ENCODE measurements at places on chromosomes 4 and X.

- DNase-seq: no peak
These were observed 172.5 kb downstream of the ANK2 start for GRCh38 chr4:113221990-113222389.

- peak; percentile 41 for DNase-seq
These were observed 656.9 kb upstream of the CPEB2 start for GRCh38 chr4:14345356-14345775.

- no peak for DNase-seq
These were observed 188.0 kb upstream of the RBPJ start for GRCh38 chr4:26132858-26133257.

DNA sequence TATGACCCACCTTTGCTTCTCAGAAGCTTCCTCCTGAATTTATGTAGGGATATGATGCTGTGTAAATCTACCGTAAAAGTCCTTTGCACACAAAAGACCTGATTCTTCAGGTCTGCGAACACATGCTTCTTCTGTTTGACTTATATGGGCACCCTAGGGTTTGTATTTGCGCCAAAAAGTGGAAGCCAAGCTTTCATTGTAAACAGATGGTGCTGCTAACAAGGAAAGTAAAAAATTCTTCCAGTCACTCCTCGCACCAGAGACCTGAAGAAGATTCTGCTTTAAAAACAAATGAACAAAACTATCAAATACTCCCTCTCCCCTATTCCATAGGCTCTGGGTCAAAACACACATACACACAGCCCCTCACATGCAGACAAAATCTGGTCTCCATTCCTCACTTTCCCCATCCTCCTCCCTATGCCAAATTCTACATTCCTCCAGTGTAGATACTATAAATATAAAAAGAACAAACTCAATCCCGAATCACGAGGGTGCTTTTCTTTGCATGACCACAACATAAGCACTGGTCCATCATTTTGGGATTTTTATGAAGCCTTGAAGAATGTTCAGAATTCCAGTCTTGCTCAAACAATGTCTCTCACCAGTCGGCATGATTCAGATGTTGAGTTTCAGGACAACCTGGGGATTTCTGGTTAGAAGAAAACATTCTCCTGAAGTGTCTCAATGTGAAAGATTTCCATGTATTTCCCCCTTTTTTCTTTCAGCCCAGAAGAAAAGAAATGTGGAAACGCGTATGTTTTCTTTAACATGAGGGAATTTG is 125.1 kb downstream of the PALLD start:
- peak; percentile 70 for DNase-seq

- peak; percentile 3 for DNase-seq
These were observed 94.4 kb downstream of the ABCB7 start for GRCh38 chrX:75061701-75062100.

Data from fibroblast of villous mesenchyme (primary cell).